ENCODE measurements at places on chromosomes 7 and 10.

DNA sequence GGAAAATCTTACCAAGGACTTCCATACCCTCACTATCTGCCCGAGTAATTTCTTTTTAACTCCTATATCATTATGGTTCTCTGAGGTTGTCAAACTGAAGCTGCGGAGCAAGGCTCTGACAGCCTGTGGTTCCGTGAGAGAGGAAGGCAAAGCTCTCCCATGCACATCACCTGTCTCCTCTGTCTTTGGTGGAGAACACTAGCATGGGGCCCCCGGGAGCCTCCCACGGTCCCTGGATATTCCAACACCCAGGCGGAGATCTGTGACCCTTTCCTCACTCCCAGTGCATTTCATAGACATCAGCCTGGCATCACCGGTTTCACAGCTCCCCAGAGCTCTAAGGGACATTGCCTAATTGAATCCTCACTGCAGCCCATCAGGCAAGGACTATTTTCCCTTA is 10.4 kb downstream of the RBP4 start:
- DNase-seq, result no peak

DNA sequence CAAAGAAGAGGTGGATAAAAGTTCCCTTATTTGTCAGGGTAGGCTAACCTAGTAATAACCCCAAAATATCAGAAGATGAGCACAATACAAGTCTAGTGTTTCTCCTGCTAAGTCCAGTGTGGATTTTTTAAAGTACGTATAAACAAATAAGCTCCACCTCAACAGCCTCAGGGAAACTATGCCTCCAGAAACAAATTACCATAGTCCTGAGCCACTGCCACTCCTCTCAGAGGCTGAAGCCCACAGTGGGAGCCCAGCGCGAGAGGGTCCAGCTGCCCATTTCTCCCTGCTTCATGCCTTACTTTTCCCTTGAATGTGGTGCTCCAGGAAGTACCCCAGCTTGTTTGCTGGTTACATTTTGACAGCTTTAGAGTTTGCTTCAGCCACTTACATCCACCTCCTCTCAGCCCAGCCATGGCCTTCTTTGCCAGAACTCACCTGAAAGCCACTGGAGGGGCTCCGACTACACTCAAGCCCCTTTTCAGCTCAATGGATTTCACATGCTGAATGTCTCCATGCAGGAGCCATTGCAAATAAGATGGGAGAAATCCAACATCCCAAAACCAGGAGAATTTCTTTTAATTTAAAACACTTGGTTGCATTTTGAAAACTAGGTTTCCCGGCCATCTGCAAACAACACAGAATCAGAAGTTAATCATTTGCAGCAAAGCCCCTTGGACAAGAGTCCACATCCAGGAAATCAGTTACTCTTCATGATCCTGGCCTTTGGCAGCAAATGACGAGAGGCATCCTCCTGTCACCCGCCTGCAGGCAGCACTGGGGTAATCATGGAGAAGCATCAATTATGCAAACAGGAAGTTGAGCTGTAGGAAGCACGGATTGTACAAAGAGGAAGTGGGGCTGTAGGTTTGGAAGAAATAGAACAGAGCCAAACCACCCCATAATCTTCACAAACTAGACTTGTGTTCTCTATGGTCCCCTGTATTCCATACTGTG is 138.1 kb downstream of the HERPUD2 start:
- DNase-seq, result no peak

DNA sequence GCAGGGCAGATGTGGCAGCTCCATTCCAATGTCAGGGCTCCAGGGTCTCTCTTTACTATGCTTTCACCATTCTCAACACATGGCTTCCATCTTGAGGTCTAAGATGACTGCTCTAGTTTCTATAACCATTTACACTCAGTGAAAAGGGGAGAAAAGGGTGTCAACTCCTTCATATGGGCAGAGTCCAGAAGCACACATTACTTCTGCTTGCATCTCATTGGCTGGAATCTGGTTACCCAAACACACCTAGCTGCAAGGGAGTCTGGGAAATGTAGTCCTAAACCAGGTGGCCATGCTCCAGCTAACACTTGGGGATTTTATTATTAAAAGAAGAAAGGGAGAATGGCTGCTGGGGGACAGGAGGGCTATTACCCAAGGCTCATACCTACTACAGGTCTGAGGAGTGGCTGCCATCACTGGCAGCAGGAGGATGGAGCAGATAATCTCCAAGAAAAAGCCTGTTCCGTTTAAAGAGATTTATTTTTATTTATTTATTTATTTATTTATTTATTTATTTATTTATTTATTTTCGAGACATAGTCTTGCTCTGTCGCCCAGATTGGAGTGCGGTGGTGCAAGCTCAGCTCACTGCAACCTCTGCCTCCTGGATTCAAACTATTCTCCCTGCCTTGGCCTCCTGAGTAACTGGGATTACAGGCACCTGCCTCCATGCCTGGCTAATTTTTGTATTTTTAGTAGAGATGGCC is 29.1 kb upstream of the LBX1 start:
- no peak for DNase-seq

GRCh38 chr7:141952461-141952860 is 5.7 kb upstream of the CLEC5A start:
- DNase-seq, result no peak

DNA sequence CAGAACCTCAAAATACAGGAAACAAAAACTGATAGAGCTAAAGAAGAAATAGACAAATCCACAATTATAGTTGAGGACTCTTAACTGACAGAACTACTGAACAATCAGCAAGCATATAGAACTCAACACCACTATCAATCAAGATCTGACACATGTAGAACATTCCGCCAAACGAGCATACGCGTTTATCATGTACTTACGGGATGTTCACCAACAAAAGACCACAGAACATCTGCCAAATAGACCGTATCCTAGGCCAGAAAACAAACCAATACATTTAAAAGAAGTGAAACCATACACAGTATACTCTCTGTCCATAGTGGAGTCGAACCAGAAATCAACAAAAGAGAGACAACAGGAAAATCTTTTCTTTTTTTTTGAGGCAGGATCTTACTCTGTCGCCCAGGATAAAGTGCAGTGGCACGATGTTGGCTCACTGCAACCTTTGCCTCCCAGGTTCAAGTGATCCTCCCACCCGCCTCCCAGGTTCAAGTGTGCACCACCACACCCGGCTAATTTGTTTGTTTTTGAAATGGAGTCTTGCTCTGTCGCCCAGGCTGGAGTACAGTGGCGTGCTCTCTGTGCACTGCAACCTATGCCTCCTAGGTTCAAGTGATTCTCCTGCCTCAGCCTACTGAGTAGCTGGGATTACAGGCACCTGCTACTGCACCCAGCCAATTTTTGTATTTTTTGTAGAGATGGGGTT is 5.1 kb downstream of the GNA12 start:
- no peak for DNase-seq

- DNase-seq, result no peak
These were observed 23.3 kb downstream of the PRTFDC1 start for GRCh38 chr10:24929056-24929544.

- DNase-seq, result no peak
These were observed 24.8 kb downstream of the KIF5B start for GRCh38 chr10:32031424-32031823.

DNA sequence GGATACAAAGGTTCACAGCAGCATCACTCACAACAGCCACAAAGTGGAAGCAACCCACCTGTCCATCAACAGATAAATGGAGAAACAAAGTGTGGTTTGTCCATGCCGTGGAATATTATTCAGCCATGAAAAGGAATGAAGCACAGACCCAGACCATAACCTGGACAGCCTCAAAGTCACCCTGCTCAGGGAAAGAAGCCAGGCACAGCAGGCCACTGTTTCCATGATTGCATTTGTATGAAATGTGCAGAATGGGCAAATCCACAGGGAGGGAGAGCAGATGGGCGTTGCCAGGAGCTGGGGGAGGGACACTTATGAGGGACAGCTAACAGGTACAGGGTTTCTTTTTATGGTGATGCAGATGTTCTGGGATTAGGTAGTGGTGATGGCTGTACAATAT is 30.3 kb downstream of the FOXL3 start:
- DNase-seq, result no peak

DNA sequence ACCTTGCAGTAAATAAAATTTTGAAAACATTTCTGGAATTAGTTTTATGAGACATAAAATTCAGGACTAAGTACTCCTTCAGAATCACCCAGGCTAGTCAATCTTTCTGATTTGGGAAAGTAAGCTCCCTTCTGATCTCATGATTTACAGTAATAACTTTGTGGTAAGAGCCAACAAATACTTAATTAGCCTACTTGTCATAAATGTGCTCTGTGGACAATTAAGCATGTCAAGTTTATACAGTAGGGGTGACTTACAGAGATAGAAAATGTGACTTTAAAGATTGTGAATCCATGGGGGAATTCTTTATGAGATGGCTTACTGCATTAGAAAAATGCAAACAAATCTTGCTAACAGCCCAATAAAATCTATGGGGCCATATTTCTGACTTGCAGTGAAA is 616.9 kb upstream of the GHITM start:
- no peak for DNase-seq

DNA sequence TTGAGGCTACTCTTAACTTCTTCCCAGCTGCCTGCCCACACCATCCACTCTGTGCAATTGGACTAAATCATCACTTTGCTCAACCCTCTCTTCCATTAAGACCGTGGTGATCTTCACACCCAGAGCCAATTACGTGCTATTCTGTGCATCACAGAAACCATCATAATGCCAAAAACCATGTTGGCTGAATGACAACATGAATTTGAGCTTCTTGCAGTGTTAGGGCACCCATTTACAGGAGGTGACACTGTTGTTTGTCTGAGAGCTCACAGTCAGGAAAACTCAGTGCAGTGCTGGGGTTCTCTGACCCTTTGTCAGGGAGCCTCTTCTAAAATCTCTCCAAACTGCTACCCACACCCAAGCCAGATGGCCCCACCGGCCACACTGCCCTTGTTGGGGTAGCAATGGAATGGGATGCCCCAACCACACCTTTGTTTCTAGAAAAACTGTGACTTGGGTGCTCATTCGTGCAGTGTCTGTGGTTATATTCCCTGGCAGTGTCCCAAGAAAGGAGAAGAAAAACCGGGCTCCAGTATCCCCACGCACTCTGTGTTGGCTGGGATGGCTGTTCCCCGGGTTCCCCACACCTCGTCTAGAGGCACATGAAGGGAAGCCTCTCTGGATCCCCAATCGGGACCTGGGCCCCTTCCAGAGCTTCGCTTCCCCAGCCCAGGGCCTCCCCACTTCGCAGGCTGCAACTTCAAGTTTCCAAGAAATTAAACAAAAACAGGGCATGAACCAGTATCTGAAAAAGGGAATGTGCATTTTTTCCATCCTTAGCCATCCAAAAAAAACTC is 2.0 kb upstream of the TNS3 start:
- DNase-seq, result no peak

DNA sequence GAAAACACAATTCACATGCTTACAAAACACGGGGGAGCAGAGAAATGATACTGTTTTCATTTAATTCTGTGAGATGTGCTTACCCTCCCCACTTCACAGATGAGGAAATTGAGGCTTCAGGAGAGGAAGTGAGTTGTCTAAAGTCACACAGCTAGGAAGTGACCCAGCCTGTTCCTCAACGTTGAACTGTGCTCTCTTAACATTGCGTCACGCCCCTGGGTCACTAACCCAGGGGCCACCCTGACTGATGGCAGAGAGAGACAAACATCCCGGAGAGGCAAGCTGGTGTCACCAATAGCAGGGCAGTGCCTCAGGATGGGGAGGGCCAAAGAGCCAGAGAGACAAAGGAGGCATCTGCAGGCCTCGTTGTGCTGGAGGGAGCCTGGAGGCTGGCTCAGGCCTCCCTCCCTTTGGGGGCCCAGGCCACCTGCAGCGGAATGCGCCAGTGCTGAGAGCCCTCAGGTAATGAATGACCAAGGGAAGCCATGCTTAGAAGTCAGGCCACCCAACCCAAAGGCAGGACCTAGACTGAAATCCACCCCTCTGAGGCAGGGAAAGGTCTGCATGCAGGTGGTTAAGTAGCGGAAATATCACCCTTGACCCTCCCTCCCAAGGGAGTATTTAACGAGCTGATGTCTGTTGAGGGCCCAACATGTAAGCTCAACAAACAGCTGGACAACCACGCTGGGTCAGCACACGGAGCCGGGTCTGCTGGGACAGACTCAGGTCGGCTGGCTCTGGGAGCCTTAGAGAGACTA is 81.3 kb downstream of the C10orf105 start:
- no peak for DNase-seq

DNA sequence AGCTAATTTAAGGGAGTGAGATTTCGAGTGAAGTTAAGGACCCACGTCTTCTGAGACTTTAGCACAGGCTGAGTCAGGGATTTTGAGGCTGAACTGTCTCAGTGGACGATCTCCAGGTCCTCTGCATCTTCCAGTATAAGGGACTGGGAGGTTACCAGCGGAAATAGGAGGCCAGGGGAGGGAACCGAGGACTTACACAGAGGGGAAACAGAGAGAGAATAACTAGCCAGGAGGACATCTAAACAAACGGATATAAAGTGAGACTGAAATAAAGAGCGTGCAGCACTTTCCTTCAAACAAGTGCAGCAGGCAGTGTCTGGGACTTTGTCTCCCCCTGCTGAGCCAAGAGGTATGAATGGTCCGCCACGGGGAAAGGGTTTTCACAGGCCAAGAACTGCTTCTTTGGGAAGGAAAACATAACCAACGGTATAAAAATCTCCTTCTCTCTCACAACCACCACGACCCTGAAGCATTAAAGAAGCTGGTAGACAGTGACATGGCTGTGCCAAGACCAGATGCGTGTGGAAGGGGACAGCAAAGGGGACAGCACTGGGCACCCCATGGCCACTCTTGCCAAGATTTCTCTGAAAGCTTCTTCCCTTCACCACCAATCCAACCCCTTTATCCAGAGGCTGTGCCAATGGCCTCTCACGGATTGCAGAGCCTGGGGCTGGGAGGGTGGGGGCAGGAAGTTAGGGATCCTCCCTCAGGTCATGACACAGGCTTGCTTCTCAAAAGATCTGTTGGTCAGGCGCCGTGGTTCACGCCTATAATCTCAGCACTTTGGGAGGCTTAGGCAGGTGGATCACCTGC is 72.0 kb downstream of the SLC37A3 start:
- DNase-seq, result no peak

- no peak for DNase-seq
These were observed 619 bp upstream of the LMTK2 start for GRCh38 chr7:98105942-98106544.

DNA sequence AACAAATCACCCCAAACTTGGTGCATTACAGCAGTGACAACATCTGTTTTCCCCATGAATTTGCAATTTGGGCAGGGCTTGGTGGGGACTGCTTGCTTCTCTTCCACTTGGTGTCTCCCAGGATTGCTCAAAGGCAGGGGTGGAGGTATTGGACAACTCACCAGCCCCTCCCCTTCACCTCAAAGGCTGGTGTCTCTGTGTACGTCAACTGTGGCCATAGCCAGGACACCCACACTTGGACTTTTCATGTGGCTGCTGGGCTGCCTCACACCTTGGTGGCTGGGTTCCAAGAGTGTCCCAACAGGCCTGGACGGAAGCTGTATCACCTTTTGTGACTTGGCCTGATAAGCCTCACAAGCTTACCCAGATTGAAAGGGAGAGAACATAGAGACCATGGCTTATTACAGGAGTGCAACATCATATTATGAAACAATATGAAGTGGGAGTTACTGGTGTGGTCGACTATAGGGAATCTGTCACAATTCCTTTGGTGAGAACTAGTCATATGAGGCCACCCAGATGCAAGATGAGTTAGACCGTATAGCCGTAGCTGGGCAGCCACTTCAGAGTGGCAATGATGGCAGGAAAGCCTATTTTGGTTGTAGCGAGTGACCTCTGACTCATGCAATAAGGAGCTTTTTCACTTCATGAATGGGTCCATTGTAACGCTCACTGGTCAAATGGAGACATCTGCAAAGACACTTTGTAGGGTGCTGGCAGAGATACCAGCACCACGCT is 187.6 kb upstream of the ITGB1 start:
- no peak for DNase-seq
